ENCODE measurements at places on chromosomes 11 and 22.

- DNase-seq, result no peak
Observed at GRCh38 chr11:64627371-64627770, 36.4 kb downstream of the SLC22A12 start.

DNA sequence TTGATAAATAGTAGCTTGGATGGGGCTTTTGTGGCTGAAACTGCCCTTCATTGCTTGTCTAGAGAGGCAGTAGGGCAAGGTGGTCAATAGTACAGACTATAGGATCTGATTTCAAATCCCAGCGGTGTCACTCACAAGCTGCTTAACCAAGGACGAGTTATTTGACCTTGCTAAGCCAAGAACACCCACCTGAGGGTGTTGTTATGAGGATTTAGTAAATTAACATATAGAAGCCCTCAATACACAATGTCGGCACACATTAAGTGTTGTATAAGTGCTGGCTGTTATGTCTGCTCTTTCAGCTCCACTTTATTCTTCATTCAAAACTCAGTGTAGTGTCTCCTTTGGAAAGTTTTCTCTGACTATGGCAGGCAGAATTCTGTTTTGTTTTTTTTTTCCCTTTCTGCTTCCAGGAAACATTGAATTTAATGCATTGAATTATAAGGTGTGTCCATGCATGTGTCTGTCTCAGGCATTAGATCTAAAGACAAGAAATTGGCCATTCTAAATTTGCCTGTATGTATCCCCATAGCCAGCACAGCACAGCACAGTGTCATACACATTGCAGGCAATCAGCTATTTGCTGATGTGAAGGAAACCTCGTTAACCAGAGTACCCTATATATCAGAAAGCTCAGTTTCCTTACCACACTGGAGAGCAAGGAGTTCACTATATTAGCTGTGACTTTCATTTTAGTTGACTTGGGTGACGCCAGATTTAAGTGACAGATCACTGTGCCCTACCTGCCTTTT lies 212.1 kb downstream of the NELL1 start:
- no peak for DNase-seq

- no peak for DNase-seq
Observed at GRCh38 chr11:7655253-7656217, 17.8 kb downstream of the CYB5R2 start.

GRCh38 chr11:117219455-117219854 lies 12.4 kb downstream of the PCSK7 start:
- no peak for DNase-seq
